ACHN (cell line): ENCODE measurements at places on chromosomes 13 and 19.
A peak's percentile ranks its signal among the peaks of the same experiment; 100 is the strongest.

DNA sequence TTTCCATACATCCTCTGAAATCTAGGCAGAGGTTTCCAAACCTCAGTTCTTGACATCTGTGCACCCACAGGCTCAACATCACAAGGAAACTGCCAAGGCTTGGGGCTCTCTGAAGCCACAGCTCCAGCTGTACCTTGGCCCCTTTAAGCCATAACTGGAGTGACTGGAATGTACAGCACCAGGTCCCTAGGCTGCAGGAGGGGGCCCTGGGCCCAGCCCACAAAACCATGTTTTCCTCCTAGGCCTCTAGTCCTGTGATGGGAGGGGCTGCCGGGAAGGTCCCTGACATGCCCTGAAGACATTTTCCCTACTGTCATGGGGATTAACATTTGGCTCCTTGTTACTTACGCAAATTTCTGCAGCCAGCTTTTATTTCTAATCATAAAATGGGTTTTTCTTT is 1093.0 kb upstream of the PCDH9 start:
- no peak for DNase-seq

DNA sequence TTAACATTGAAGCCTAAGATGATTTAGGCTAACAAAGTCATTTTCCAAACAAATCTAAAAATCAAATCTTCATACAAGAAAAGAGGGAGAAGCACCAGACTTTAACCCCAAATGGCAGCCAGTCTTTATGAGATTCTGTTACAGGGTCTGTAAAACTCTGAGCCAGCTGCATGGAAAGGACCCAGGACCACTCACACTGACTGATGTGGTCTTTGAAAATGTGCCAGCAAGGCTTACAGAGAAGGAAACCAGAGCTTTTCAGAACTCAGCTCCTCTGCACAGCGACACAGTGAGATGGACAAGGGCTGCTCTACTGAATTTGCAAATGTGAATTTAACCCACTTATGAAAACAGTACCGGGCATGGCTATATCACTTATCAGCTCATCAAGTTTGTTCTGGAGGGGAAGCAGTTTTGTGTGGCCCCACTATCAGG is 98.8 kb upstream of the SERP2 start:
- peak; percentile 20 for DNase-seq

DNA sequence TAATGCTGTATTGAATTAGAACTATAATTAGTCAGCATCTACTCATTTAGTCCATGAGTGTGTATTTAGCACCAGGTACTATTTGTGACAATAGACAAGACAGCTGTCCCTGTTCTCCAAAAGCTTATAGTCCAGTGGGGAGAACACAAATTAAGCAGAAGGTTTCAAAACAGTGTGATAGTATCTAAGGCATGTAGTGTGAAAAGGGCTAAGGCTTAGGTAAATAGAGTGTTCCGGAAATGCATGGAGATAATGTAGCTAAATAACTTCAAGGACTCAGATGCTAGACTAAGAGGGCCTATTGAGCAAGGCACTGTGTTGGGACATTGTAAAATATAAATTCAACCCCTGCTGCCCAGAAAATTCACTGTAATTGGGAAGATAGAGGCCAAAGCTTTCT is 144.1 kb upstream of the MIR17HG start:
- DNase-seq, result no peak

DNA sequence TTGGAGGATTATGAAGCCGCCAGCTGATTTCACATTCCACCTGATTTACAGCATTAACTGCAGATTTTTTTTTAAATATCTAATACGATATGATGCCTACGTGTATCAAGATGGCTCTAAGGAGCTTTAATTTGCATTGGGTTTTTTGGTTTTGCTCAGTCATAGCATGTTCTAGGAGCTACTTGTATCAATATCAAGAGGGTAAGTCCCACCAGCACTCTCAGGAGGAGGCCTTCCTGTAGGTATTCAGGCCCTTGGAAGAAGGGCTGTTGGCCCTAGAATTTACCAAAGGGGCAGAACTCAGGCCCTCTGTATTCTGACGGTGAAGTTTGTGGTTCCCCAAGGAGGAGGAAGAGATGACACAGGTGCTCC is 97.2 kb upstream of the IPO5 start:
- no peak for DNase-seq

GRCh38 chr13:75792526-75793187 is 156.5 kb downstream of the LMO7 start:
- peak; percentile 78 for DNase-seq

DNA sequence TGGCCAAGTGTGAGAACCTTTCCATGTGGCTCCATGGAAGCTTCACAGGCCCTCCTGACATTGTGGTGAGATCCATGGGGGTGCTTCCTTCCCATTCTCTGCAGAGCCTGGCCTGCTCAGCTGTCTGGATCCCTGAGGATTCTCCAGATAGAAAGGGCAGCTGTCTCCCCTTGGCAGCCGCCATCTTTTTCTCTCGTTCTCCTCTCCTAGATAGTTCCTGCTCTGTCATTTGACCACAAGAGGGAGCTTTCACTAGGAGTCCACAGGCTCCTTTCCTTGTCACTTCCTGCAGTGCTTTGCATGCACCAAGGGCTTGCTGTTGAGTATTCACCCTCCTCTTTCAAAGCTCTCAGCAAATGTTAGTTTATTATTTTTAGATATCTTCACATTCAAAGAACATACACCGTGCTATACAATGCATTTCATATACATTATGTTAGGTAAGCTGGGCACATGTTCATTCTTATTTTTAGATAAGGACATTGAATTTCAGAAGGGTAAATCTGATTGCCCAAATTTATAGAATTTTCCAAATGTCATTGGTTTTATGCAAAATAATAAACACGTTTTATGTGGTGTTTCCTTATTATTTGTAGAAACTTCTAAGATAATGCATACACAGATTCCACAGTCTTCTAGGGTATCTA is 133.2 kb downstream of the FRY start:
- DNase-seq, result peak; percentile 81

GRCh38 chr13:70714993-70715392 is 606.7 kb upstream of the KLHL1 start:
- DNase-seq, result no peak

GRCh38 chr13:114264886-114265611 is 16.4 kb upstream of the UPF3A start:
- DNase-seq, result no peak

- no peak for DNase-seq
Measured at GRCh38 chr13:111219950-111220349, 100.5 kb upstream of the TEX29 start.

- no peak for DNase-seq
Measured at GRCh38 chr13:21871382-21871781, 200.5 kb downstream of the FGF9 start.

- DNase-seq, result no peak
Measured at GRCh38 chr13:95530178-95530577, 22.3 kb upstream of the CLDN10 start.

- no peak for DNase-seq
Measured at GRCh38 chr19:50477751-50478515, 1.3 kb upstream of the GARIN5A start.

- DNase-seq, result no peak
Measured at GRCh38 chr13:32125751-32126150, 94.2 kb downstream of the FRY start.

- peak; percentile 55 for DNase-seq
Measured at GRCh38 chr13:35512271-35512920, 35.9 kb upstream of the MAB21L1 start.

GRCh38 chr13:71722206-71722605 is 144.8 kb downstream of the DACH1 start:
- DNase-seq, result no peak

GRCh38 chr13:59665732-59666131 is 498.0 kb downstream of the DIAPH3 start:
- no peak for DNase-seq

GRCh38 chr13:44400736-44401135 is 27.1 kb downstream of the SERP2 start:
- no peak for DNase-seq

DNA sequence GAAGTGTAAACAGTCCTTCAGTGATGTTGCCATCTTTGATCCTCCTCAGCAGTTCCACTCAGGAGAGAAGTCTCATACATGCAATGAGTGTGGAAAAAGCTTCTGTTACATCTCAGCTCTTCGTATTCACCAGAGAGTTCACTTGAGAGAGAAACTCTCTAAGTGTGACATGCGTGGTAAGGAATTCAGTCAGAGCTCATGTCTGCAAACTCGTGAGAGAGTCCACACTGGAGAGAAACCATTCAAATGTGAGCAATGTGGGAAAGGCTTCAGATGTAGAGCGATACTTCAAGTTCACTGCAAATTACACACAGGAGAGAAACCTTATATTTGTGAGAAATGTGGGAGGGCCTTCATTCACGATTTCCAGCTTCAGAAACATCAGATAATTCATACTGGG is 7.7 kb downstream of the ZNF230 start:
- DNase-seq, result no peak

GRCh38 chr13:46743191-46743590 is 53.8 kb downstream of the ESD start:
- no peak for DNase-seq

DNA sequence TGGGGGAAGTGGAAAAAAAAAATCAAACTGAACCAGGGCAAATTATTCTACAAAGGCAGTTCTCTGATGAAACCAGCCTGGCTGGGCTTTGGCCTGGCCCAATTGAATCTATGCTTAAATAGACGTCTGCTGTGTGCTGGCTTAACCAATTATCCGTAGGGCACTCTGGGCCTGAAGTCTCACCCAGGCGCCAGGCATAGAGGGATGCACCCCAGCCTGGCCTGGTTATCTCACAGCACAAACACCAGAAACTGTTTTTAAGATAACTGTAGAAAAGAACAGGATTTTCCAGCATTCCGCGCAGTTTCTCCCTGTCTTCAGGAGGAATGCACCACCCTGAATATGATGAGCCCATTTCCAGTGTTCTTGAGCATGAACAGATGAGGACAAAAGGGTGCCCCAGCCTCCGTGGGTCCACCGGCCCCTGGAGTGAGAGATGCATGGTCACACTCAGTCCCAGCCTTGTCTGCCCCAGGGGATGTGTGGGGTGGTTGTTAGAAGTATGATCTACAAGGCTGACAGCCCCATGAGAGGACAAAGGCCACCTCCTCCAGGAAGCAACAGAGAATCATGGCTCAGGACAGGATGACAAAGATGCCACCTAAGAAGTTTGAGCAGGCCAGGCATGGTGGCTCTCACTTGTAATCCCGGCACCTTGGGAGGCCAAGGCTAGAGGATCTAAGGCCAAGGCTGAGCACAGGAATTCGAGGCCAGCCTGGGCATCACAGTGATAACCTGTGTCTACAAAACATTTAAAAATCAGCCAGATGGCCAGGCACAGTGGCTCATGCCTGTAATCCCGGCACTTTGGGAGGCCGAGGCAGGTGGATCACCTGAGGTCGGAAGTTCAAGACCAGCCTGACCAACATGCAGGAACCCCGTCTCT is 50.2 kb downstream of the PEPD start:
- no peak for DNase-seq

DNA sequence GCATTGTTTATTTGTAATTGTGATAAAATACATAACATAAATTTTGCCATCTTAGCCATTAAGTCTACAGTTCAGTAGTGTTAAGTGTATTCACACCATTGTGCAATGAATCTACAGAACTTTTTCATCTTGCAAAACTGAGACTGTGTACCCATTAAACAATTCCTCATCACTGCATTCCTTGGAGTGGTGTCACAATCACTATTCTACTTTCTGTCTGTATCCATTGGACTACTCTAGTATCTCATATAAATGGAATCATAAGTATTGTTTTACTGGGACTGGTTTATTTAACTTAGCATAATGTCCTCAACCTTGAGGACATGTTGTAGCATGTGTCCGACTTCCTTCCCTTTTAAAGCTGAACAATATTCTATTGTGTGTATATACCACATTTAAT is 36.8 kb downstream of the UFM1 start:
- no peak for DNase-seq

- no peak for DNase-seq
Measured at GRCh38 chr19:23665651-23666410, 21.2 kb downstream of the ZNF675 start.

DNA sequence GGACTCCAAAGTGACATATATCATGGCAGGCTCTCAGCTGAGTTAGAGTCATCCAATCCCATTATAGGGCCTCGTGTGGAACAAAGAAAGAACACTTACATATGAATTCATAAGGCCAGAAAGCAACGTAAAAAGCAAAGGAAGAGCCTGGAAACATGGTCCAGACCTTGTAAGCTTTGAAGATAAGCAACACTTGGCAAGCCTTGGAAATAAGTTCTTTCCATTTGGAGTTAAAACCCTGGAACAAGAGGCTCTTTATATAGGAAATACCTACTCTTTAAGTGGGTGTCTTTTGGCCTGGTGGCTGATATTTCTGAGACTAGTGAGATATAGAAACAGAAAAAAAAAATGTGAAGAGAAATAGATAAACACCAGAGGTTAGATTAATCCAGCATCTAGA is 49.4 kb downstream of the ZAR1L start:
- no peak for DNase-seq

- no peak for DNase-seq
Measured at GRCh38 chr13:20351281-20352022, 119.3 kb upstream of the GJB6 start.

GRCh38 chr19:1841209-1841924 is 6.9 kb downstream of the REXO1 start:
- no peak for DNase-seq

DNA sequence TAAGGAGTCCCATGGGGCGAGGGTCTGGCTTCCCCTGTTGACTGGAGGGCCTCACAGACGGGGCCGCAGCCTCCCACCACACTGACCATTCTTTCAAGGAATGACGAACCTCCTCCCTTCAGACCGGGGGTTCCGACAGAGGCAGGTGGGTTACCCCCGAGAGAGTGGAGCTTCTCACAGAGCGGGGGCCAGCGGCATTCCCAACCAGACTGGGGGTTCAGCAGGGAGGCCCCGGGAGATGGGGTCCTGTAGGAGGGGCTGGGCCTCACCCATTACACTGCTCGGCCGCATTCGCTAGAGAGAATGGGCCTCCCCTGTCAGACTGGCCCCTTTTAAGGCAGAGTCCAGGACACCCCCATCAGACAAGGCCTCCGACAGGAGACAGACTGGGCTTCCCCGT is 15.6 kb upstream of the C2CD4C start:
- no peak for DNase-seq

GRCh38 chr13:59449750-59450149 is 714.0 kb downstream of the DIAPH3 start:
- no peak for DNase-seq

DNA sequence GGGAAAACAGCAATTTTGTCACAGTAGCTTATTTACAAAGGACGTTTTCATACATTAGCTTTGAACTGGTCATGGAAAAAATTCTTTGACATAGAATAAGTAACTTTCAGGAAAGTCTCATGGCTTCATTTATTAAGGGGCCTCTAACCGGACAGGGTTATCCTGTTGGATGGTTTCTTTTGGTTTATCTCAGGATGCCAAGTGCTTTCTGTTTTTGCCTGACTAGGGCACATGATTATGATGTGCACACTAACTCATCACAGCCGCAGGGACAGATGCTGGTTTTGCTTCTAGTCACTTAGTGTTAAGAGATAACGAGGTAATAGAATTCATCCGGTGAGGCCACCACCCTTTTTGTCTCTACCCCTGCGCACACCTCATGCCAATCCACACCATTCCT is 53.0 kb downstream of the TGDS start:
- no peak for DNase-seq

DNA sequence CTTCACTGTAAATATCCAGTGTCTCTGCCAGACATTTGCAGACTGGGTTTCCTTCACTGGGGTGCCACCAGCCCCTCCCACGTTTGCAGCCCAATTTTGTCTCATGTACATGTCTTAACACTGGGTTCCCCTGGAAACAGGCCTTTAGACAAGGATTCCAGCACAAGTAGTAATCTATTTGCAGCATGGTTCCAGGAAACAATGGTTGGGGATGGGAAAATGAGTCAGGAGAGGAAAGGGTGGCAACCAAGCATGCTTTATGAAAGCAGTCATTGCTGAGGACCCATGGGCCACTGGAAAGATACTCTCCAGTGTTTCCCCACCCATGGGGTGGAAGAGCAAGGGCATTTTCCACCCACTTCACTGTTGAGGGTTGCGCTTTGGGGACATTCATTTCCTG is 53.6 kb upstream of the FARP1 start:
- no peak for DNase-seq
